ENCODE measurements at places on chromosomes 4 and X.

DNA sequence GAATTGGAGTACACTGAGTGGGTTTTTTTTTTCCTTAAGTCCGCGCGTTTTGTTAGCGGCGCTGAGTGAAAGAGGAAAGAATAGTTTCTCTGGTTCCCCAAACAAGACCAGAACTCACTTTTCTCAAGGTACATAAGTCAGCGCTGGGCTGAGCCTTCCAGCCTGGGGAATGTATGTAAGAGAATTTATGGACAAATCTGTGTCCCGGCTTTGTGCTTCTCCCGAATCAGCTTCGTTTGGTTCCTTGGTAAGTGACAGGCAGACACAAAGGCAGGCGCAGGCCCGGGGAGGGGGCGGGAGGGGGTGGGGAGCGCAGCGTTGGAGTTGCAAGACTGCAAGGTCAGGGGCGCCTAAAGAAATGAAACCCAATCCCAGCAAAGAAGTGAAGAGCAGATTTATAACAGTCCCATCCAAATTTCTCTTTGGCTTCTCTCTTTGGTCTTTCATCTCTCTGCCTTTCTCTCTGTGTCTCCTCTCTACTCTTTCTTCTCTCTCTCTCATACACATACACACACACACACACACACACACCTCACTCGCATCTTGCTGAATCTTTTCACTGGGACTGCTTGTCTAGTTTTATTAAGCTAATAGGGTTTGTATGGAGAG, 981 bp downstream of the TET2 start:
- peak; percentile 23 for DNase-seq

DNA sequence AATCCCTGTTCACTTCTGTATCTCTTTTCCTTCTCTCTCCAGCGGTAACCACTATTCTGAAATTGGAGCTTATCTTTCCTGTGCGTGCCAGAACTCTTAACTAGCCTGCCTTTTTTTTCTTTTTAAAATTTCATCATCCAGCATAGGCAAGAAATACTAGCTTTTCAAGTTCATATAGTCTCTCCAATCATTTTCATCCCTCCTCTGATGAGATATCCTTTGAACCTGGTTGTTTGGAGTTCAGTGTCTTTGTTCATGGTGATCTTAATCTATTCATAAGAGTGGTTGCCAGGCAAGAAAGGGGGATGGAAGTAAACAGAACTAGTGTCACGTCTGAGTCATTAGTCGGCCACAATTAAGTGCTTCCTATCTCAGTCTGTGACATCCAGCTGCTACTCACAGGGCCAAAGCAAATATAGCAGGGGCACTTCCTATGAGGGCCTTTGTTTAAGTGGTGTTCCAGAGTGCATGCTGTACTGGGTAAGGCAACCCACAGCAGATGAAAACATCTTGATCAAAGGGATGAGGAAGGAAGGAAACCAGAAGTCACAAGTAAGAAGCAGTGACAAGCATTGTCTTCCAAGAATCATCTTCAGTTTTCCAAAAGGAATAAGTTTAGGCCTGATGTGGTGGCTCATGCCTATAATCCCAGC, 56.4 kb upstream of the XIAP start:
- DNase-seq, result no peak

DNA sequence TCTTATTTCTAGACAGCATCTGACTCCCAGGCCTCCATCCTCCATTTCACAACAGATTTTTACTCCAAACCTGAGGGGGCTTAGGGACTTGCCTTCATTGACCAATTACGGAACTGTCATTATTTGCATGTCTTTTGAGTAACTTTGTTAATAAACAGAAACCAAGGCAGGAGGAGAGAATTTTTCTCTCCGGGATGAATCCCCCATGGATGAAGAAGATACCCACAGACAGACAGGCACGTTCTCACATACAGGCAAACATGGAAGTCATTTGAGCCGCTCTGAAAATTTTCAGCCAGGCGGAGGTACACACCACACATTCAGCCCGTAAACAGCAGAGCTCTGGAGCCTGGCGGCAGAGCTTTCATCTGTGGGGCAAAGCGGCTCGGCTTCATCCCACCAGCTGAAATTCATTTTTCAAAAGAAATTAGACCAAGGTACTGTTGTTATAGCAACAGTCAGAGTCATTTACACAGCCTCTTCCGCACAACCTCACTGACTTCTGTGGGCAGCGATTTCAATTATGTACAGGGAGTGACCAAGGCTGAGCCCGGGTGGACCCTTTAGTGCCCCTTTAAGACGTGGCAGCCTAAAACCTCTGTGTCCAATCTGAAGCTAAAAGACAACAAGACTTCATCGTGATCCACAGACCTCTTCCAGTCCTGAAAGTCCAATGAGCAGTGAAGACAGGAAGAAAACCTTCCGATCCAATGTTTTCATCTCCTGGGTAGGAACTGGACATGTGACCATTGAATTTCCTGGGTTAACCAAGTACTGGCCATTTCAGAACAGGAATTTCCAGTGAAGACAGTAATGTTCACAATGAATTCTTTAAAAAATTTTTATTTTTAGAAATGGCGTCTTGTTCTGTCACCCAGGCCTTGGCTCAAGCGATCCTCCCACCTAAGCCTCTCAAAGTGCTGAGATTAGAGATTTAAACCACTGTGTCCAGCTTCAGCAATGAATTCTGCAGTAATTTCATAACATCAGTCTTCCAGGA, 237.0 kb downstream of the MGST2 start:
- no peak for DNase-seq

DNA sequence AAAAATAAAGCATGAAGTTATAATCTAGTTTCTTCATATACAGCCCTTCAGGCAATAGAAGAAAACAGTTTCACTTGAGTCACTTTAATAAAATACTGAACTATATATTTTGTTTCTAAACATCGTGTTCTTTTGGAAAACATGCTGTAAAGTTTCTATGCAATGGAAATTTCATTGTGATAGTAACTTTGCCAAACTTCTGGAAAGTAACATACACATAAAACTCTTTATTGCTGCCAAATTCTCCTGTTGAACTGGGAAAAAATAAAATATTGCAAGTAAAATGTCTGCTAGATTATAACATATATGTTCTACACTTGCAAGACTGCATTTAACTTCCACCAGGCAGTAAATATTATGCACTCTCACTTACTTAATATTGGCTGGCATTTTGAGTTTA, 635.4 kb downstream of the SPRY1 start:
- no peak for DNase-seq

DNA sequence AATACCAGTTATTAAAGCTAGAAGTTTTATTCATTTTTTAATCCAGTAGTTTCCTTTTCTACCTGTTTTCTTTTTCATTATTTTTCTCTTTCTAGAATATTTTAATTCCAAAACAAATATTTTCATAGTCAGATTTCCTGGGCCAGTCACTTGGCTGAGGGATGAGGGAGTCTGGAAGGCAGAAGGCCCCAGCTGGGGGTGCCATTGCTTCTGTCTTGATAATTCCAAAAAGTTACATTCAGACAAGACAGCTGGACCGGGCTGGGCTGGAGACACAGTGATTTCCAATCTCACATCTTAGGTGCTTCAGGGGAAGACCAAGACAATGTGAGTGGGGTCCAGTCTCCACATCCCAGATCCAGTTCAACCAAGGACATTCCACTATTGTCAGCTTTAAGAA, 263.5 kb downstream of the TMA16 start:
- DNase-seq, result no peak

GRCh38 chr4:185838104-185838452, 26.1 kb upstream of the SORBS2 start:
- DNase-seq, result no peak

GRCh38 chr4:179225594-179225993, 1783.4 kb upstream of the AGA start:
- DNase-seq, result no peak

DNA sequence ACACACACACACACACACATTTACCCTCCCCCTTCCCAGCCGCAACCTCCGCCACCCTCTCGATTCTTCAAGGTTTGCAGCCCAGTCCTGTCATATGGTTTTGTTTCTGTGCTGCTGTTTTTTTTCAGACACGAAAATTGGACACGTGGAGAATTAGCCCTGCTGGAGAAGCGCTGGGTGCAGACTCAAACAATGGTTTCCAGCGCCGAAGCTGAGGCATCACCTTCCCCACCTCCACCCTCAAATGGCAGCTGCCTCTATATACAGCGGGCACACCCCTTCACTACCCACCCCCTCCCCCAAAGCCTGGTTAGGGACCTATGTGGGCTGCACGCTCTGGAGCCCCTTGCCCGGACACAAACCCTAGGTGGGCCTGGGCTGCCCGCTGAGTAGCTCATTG, 87.9 kb downstream of the BCOR start:
- DNase-seq, result no peak

GRCh38 chrX:136228839-136229207, 22.4 kb downstream of the MAP7D3 start:
- DNase-seq, result no peak

GRCh38 chr4:147011411-147011810, 65.7 kb upstream of the TTC29 start:
- no peak for DNase-seq

GRCh38 chrX:48520976-48521352, 644 bp upstream of the EBP start:
- DNase-seq, result no peak

DNA sequence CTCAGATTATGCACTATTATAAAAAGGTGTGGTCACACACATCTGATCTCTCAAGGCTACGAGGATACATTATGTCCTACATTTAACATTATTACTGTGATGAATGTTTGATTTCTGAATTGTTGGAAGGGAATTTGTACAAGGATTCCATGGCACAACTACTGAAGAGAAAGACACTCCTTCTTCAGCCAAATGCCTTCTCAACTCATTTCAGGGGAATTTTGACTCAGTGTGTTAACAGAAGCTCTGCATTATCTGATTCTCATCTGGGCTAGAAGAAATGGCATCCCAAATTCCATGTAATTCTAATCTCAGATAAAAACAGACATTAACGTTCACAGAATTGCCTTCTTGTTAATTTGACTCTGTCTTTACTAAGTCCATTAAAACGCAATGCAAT, 477.7 kb downstream of the PDGFC start:
- no peak for DNase-seq

GRCh38 chrX:154123241-154124219, 20.5 kb upstream of the OPN1LW start:
- peak; percentile 2 for DNase-seq

- DNase-seq, result no peak
Measured at GRCh38 chrX:56130031-56130430, 102.1 kb upstream of the KLF8 start.

DNA sequence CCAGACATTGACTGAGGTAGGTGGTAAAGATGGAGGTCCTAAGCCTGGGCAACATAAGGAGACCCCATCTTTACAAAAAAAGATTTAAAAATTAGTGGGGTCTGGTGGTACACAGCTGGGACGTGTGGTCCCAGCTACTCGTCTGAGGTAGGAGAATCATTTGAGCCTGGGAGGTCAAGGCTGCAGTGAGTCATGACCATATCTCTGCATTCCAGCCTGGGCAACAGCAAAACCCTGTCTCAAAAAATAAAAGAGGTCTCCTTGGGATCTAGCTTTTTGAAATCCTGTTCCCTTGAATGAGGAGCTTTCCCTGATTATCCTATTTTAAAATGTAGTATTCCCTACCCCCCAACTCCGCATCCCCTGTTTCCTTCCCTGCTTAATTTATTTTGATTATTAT, 78.7 kb upstream of the OGT start:
- no peak for DNase-seq

GRCh38 chr4:177155454-177155853, 154.2 kb upstream of the NEIL3 start:
- no peak for DNase-seq

GRCh38 chr4:157587681-157588423, 367.3 kb downstream of the GRIA2 start:
- no peak for DNase-seq

GRCh38 chrX:74371425-74372222, 49.7 kb upstream of the SLC16A2 start:
- no peak for DNase-seq

GRCh38 chrX:72276478-72276953, 532 bp downstream of the RPS4X start:
- DNase-seq, result no peak

GRCh38 chrX:154019061-154019621, 561 bp downstream of the IRAK1 start:
- no peak for DNase-seq

DNA sequence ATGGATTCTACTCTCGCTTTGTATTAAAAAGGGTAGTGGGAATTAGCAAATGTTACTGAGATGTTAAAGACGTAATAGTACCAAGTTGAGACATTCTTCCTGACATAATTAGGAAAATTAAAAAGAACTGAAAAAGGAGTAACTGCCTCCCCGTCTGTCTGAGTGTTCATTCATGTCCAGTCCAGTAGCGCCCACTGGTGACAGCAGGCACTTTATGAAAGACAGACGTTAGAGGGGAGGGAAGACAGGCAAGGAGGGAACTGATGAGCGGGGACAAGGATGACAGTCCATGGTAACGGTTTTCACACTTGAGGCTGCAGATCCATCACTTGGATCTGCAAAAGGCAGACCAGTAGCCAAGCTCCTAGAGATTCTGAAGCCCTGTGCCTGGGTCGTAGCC, 326.7 kb downstream of the STK32B start:
- no peak for DNase-seq

DNA sequence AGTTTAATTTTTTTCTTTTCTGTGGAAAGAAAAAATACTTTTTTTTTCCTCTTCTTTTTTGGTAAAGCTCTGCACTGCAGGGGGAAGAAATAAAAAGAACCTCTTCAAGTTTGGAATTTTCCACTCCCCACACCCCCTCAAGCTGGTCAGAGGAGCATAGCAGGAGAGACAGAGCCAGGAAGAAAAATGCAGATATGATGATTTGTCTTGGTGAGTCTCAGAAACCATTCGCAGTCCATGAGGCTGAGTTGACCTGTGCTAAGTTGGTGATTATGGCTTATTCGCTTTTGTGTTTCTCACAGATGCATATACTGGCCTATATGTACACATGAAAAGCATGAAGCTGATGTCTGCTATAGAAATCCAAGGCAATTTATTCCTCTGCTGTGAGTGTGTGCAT, 205.9 kb downstream of the LDB2 start:
- no peak for DNase-seq

DNA sequence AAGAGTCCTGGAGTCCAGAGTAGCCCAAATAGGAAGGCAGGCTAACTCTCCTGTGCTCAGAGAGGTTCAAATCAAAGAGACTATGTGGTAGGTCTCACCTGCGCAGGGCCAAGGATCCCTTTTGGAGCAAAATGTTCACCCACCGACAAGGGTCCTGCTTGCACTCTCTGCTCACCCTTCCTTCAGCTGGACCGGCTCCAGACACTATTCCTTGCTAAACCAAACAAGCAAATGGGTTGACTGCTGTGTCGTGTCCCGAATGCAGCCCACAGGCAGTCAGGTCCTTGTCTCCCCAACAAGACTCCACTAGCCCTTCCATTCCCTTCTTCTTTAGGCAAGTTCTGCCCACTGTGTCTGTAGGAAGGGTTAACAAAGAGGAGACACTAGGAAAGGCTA, 760 bp downstream of the TRMT2B start:
- no peak for DNase-seq
